ENCODE measurements at places on chromosomes 12 and 14.

DNA sequence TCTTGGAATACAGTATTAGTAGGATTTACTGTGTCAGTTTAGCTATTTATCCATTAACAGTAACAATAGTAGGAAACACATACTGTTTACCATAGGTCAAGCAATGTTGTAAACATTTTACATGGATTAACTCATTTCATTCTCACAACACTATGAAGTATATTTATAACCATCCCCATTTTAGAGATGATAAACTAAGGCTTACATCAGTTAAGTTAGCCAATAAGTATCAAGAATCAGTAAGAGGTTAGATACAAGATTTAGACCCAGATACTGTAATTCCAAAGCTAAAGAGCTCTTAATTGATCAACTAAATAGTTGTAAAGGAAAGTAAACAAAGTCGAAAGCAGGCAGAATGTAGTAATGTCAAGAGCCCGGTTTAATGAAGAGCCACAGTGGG lies 1.1 kb downstream of the SYNJ2BP start:
- no peak for DNase-seq

DNA sequence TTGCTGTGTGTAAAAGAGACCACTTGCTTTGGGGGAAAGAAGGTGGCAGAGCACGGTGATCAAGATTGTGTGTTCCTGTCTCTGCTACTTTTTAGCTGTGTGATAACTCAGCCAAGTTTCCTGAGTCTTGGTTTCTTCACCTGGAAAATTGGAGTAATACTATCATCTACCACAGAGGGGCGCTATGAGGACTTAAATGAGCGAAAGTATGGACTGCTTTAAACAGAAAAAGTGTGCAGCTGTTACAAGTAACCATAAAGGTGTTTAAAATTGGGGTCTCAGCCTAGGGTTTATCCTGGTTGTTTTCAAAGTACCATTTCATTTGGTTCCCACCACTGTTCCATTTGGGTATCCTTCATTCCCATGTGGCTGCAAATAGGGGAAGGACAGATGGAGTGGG lies 65.9 kb upstream of the WSCD2 start:
- DNase-seq: no peak

DNA sequence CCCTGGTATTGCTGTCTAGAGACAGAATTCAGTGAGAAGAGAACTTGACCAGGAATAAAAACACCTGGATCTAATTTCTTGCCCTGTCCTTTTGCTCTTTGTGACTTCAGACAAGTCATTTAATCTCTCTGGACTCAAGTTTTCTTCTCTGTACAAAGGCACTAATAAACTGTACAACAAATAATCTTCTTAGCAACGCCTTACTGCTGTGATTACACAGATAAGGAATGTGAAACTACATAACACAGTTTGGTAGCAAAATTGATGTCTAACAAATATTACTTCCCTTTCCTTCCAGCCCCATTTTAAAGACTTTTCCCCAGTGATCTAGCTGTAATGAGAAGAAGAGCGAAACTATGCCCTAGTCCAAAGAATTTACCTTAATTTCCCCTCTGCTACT lies 69.3 kb downstream of the BCAT1 start:
- no peak for DNase-seq

GRCh38 chr12:55728939-55729818 lies at the start of gene CD63:
Gene CD63 (minus strand): TSS chr12:55729009. CDS start chr12:55728341, 668 bp downstream.
- DNase-seq: peak; percentile 94

DNA sequence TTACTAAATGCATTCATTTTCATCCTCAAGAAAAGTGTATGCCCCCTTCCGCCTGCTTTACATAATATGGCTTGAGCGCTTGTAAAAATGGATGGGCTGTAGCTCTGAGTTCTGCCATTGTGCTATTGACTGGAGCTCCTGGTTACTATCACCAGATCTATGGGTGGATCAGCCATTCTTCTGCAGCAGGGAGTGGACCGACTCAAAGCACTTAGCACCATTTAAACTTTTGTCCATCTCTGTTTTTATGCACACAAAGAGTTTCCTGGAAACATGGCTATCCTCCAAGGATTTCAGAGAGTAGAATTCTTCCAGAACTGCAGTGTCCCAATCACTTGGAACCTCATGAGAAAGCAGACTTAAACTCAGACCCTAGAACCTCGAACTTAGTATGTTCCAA lies 4.5 kb upstream of the NUMB start:
- DNase-seq: no peak

GRCh38 chr14:29030121-29030520 lies 263.5 kb downstream of the FOXG1 start:
- no peak for DNase-seq

DNA sequence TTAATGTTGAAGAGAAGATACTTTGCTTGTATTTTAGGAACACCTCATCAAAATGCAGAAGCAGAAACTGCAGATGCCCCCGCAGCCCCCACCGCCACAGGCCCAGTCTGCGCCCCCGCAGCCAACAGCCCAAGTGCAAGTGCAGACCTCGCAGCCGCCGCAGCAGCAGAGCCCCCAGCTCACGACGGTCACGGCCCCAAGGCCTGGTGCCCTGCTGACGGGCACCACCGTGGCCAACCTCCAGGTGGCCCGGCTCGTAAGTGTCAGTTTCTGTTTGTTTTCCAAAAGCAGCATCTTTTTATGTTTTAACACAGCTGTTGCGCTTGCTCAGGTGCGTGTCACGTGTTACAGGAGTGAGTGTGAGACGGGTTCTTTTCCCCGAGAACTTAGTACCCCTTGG lies 79.5 kb downstream of the DDX51 start:
- DNase-seq: no peak

DNA sequence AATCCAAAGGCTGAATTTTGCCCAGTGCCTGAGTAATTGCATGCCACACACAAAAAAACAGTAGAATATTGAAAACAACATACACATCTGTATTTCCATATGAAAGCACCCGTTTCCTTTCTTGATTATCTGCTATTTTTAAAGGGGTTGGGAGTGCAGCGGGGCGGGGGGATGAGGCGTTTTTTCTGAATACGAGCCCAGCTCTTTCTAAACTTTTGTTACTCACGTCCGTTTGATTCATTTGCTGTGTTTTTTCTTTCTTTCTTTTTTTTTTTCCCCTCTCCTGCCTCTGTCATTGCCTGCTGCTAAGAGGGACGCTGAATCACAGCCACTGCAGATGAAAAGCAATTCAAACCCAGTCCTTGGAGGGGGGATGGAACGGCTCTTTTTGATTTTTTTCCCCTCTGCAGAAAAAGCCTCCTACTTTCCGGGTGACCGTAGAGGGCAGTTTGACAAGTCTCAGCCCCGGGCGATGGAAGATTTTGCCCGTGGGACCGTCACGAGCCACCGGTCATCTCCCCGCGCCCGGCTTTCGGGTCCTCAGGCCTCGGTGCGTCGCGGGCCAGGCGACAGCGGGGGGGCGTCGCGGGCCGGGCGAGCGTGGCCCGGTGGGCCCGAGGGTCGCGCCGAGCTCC lies 572 bp upstream of the RASSF8 start:
- no peak for DNase-seq

DNA sequence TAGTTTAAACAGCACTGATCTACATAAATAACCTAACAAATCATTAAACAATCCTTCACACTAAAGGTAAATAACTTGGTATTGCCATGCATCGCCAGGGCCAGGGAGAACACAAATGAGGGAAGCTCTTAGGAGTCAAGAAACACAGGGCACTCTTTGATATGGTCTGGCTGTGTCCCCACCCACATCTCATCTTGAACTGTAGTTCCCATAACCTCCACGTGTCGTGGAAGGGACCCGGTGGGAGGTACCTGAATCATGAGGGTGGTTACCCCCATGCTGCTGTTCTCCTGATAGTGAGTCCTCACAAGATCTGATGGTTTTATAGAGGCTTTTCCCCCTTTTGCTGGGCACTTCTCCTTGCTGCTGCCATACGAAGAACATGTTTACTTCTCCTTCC lies 17.3 kb downstream of the TMEM132D start:
- no peak for DNase-seq

- no peak for DNase-seq
Measured at GRCh38 chr14:97301931-97302559, 504.9 kb downstream of the VRK1 start.

DNA sequence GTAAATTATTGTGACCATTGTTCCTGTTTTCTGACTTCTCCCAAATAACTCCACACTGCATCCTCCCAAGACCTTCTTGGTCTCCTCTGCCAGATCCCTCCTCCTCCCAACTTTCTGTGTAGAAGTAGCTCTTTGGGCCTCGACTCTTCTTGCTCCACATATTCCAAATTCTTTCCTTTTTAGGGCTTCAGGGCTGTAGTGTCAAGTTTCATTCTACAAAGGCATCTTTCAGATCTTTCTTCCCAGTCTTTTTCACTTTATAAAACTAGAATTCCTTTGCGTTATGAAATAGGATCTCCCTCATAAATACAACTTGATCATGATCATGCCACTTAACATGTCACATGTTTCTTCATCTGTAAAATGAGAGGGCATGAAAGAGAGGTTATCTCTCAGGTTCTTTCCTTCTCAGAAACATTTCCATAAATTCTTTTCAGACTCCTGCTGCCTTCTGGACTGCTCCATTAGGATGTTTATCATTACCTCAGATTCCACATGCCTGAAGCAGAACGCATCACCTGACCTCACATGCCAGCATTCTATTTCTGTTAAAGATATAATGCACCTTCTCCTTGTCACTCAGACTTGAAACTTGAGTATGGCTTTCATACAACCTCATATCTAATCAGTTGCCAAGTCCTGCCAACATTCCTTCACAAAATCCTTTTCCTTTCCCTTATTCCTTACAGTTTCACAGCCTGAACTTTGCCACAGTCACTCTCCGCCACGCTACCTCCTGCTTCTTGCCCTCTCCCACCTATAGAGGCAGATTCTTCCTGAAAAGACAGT lies 8.5 kb downstream of the SLC38A1 start:
- DNase-seq: peak; percentile 13

DNA sequence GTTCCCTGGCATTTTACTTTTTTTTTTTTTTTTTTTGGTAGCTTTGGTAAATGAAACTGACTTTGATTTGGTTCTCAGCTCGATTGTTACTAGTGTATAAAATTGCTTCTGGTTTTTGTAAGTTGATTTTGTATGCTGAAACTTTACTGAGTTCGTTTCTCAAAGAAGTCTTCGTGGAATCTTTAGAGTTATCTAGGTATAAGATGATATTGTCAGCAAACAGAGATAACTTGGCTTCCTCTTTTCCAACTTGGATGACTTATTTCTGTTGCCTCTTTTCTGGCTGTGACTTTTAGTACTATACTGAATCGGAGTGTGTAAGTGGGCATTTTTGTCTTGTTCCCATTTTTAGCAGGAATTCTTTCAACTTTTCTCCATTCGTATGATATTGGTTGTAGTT lies 28.1 kb downstream of the USP15 start:
- no peak for DNase-seq

- DNase-seq: no peak
Measured at GRCh38 chr12:80857311-80857710, 80.4 kb downstream of the LIN7A start.

- no peak for DNase-seq
Measured at GRCh38 chr14:72332046-72332445, 399.8 kb downstream of the RGS6 start.

DNA sequence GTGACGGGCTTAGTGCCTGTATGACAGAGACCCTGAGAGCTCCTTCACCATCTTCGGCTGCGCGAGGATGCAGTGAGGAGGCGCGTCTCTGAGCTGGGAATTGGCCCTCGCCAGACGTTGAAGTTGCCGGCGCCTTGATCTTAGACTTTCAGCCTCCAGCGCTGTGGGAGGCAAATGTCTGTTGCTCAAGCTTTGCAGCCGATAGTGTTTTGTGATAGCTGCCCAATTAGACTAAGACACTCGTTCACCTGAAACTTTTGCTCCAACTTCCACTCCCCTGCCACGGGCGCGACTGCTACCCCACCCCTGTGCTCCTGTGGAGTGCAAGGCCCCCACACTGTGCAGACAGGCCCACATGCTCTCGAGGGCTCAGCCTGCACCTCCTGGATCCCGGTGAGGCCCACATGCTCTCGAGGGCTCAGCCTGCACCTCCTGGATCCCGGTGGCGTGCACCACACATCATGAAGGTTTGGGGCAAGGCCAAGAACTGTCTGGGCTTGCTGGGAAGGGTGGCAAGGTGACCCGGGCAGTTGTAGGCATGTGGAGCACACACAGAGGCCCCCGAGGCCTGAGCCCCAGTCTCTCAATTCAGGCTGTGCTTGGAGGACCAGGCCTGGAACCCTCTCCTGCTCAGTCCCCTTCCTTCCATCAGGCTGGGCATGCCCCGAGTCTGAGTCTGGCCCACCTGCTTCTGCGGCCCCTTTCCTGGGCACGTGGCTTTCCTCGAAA lies 324.6 kb downstream of the TMEM121 start:
- DNase-seq: no peak

DNA sequence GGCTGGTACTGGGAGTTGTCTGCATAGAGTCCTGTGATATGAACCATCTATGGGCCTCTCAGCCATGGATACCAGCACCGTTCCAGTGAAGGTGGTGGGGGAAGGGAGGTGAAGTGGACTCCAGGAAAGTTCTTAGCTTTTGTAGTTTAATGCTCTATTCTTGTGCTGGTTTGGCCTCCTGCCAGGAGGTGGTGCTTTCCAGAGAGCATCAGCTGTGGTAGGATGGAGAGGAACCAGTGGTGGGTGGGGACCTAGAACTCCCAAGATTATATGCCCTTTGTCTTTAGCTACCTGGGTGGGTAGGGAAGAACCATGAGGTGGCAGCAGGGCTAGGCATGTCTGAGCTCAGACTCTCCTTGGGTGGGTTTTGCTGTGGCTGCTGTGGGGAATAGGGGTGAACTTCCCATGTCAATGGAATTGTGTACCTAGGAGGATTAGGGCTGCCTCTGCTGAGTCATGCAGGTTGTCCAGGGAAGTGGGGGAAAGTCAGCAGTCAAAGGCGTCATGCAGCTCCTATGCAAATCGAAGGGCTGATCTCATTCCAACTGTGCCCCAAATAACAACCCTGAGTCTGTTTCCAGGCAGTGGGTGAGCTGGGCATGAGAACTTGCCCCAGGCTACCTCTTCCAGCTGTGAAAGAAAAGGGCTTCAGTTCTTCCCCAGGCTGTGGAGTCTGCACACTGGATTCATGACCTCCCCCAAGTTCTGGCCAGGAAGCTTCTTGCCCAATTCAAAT lies 14.2 kb downstream of the GZMH start:
- no peak for DNase-seq

GRCh38 chr14:99380991-99381687 lies 99.5 kb downstream of the SETD3 start:
- DNase-seq: no peak
